ENCODE measurements at places on chromosomes 2 and 18. TPM values are rescaled to one million over a fixed set of nuclear protein-coding genes. Genes with fewer than 3 reads are reported as not detected.

The TWIST2 gene
- 20.7 TPM for total RNA-seq

The GPR17 gene
- not detected for total RNA-seq

The REL gene
- 4.8 TPM for total RNA-seq

The CD8A gene
- 0.07 TPM for total RNA-seq

The SERPINB4 gene
- not detected for total RNA-seq

The HOXD12 gene
- not detected for total RNA-seq

The DUSP2 gene
- 2.9 TPM for total RNA-seq

The PCGF1 gene
- 26.2 TPM for total RNA-seq

The UGT1A5 gene
- total RNA-seq: not detected

The DTNA gene
- total RNA-seq: 7.8 TPM

The SLC19A3 gene
- 0.78 TPM for total RNA-seq

The IFIH1 gene
- 7.3 TPM for total RNA-seq

The CDK15 gene
- total RNA-seq: 1.5 TPM

The AQP12A gene
- not detected for total RNA-seq

The SPC25 gene
- 1.1 TPM for total RNA-seq

The ASAP2 gene
- total RNA-seq: 63.4 TPM

The AMER3 gene
- total RNA-seq: not detected

The EVA1A gene
- total RNA-seq: 26.7 TPM

The ZC3H15 gene
- total RNA-seq: 55.7 TPM

The TUBB8B gene
- total RNA-seq: not detected

The DSG1 gene
- not detected for total RNA-seq

The FAM110C gene
- 0.07 TPM for total RNA-seq

The DBI gene
- total RNA-seq: 52.4 TPM

The LPIN2 gene
- 41.6 TPM for total RNA-seq

The CMPK2 gene
- 0.36 TPM for total RNA-seq

The SPATA3 gene
- total RNA-seq: not detected

The LRP2 gene
- total RNA-seq: not detected

The HOXD1 gene
- not detected for total RNA-seq

The RGPD3 gene
- total RNA-seq: 0.20 TPM

The CXCR1 gene
- not detected for total RNA-seq

The COL4A3 gene
- total RNA-seq: 3.5 TPM

The CPS1 gene
- total RNA-seq: 30.0 TPM

The ASXL3 gene
- total RNA-seq: under 0.01 TPM

The GAL3ST2 gene
- 0.46 TPM for total RNA-seq

The AOX1 gene
- 13.0 TPM for total RNA-seq
